RPMI8226 (cell line): ENCODE measurements at places on chromosomes 12 and 14.

DNA sequence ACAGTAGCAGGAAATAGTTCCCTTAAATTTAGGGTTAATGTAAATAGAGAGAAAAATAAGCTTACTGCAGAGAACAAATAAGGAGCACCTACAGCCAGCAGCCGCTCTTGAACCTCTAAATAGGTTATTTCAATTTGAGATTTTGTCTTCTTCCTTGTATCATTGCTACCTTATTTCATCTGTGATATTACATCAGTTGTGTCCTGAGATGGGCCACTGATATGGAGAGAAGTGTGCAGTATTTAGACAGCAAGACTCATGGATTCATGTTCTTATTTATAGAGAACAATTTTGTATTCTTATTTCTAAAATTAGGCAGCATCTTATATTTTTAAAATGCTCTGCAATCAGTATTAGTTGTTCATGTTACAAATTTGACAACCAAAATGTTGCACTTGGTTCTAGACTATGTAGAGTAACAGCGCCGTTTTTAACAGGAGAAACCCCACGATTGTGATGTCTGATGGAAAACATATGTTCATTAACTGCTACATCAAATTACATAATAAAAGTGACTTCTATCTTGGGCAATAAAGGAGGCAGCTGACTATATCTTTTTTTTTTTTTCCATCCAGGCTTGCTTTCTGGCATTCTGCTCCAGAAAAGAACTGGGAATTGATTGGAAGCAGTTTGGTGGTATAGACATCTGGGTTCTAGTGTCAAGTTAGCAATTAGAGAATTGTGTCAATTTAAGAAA is 117.9 kb downstream of the CAND1 start:
- DNase-seq: no peak

- DNase-seq: no peak
Observed at GRCh38 chr14:76065519-76065918, 80.0 kb downstream of the IFT43 start.

GRCh38 chr12:129312048-129312447 is 458.8 kb downstream of the GLT1D1 start:
- no peak for DNase-seq

GRCh38 chr12:49684310-49684854 is 22.8 kb downstream of the FMNL3 start:
- DNase-seq: peak; percentile 22

DNA sequence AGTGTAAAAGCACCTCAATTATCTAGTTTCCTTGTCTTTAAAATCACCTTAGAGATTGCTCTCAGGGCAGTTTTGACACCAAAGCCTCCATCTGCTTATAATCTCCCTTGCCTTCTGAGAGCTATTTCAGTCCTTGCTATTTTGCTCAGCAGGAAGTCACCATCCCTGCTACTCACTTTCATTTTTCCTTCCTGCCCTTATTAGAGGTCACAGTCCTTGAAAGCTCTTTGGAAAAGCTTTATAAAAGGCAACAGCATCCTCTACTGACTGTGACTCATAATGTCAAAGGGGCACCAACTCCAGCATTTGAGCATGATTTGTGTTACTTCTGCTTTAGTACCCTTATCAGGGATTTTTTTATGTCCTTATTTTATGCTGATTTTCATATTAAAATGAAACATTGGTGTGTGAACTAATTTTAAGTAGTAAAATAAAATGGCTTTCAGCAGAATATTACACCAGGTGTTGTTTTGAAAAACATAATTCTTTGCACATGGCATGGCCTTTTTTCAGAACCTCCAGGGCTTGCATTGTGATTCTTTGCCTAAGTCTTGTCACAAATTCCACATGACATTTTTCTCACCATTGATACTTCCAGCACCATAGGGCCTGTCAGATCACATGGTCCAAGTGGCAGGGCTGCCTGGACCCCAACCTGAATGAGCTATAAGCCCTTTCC is 213.0 kb downstream of the ADAMTS20 start:
- DNase-seq: peak; percentile 20

DNA sequence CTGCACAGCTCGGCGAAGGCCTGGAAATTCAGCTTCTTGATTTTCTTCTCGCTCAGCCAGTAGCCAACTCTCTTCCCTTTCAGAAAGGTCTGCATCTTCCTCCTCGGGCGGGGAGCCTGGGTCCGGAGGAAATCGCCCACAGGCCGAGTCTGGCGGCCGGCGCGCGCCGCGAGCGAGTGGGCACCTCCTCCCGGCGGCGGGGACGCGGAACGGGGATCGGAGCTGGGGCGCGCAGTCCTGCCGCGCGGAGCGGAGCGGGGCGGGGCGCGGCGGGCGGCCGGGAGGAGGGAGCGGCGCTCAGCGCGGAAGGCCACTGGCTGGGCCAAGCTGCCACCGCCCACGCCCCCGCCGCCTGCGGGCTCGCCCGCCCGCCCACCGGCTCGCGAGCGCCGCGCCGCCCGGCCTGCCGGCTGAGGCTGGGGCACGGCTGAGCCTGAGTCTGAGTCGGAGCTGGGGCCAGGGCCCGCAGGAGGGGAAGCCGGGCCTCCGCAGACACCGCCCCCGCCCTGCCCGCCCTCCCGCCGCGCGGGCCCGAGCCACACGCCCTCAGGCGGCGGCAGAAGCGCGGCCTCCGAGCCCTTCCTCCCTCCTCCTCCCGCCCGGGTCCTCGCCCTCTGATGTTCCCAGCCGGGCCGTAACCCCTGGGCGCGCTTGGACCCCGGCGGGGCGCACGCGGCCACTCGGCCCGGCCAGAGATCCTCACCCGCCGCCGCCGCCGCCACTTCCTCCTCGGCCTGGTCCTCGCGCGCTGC is 480 bp downstream of the ITPK1 start:
- DNase-seq: peak; percentile 86

DNA sequence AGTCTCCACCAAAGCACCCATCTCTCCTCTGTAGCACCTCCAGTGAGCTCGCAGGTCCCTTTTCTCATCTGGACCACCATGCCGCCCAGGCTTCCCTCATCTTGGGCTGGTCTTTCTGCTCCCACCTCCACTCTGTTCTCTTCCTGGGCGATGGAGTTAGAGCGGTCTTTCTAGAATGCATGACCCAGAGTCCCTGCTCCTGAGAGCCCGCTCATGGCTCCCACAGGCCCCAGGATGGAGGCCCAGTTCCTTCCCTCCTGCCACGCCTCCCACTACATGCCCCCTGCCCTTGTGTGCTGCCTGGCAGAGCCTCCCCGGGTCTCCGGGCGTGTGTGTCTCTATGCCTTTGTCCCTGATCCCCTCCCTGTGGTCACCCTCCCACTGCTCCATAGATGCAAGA is 100.7 kb upstream of the RTL1 start:
- DNase-seq: no peak

- DNase-seq: peak; percentile 88
Observed at GRCh38 chr12:112418608-112419296, at the start of gene PTPN11. Gene PTPN11, plus strand, starts transcription at chr12:112418947. Its CDS starts 165 bp downstream, at chr12:112419112.

- peak; percentile 69 for DNase-seq
Observed at GRCh38 chr12:53102883-53103807, at the start of gene SOAT2. Gene SOAT2, plus strand, starts transcription at chr12:53103486. Its CDS starts 92 bp downstream, at chr12:53103578.

GRCh38 chr12:1914114-1914911 is 4.1 kb downstream of the CACNA2D4 start:
- DNase-seq: no peak

GRCh38 chr14:88864198-88864597 is 39.7 kb downstream of the TTC8 start:
- DNase-seq: no peak

- DNase-seq: no peak
Observed at GRCh38 chr14:69769623-69770022, 2.7 kb downstream of the SRSF5 start.

GRCh38 chr14:101932673-101933072 is 31.7 kb upstream of the DYNC1H1 start:
- DNase-seq: no peak

DNA sequence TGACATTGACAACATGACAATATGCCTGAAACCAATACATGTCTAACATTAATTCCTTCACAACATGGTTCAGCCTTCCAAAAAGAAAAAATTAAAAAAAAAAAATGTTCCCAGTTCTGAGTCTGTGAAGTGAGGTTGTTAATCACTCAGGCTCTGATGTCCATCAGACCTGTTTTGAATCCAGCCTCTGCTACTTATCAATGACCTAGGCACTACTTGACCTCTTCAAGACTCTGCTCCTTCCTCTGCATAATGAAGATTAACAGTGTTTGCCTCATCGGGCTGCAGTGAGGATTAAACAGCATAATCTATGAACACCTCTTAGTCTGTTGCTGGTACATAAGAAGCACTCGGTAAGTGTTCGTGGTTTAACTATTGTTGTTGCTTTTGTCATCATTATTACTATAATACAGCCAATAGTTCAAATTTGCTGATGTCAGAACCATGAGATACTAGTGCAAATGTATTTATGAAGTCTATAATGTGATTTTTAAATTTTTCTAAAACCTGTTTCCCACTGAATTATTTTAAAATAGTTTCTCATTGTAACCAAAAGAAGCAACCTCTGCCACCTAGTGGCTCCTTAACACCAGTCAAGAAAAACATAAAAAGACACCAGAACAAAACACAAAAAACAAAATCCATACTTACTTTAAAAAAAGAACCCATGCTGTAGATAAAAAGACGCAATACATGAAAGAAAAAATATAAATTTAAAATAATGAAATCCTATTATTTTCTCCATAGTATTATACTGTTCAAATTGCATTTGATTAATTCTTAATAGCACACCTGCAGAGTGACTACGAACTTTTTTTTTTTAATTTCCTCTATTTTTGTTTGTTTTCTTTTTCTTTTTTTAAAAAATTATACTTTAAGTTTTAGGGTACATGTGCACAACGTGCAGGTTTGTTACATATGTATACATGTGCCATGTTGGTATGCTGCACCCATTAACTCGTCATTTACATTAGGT is 20.3 kb upstream of the TMX1 start:
- DNase-seq: peak; percentile 9

DNA sequence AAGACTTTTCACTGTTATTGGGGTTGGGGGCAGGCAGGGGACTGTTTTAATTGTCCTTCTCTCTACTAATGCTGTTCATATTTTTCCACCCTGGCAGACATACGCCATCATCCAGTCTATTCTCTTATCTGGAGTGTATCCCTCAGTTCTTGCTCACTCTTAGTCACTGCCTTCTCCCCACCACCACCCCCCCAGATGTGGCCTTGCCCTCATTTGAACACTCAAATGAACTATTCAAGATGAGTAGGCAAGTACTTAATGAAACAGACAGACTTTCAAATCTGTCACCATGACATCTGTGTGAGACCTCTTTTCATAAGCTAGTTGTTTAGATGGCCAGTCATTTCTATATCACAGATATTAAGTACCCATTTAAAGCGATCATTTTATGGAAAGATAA is 10.1 kb downstream of the NUDT4 start:
- no peak for DNase-seq

- DNase-seq: no peak
Observed at GRCh38 chr14:33271216-33271615, 332.5 kb downstream of the NPAS3 start.

GRCh38 chr12:32828552-32828951 is 68.0 kb downstream of the PKP2 start:
- no peak for DNase-seq

GRCh38 chr12:110785240-110785639 is 42.5 kb upstream of the PPP1CC start:
- DNase-seq: no peak

GRCh38 chr12:112574896-112575558 is 156.3 kb downstream of the PTPN11 start:
- no peak for DNase-seq

GRCh38 chr12:105329926-105330282 is 587 bp upstream of the C12orf75 start:
- DNase-seq: no peak

GRCh38 chr12:20314328-20314727 is 54.0 kb upstream of the PDE3A start:
- no peak for DNase-seq

- no peak for DNase-seq
Observed at GRCh38 chr14:30527196-30527595, 31.8 kb upstream of the G2E3 start.

- DNase-seq: peak; percentile 80
Observed at GRCh38 chr12:6825398-6826124, 2.6 kb upstream of the P3H3 start.

DNA sequence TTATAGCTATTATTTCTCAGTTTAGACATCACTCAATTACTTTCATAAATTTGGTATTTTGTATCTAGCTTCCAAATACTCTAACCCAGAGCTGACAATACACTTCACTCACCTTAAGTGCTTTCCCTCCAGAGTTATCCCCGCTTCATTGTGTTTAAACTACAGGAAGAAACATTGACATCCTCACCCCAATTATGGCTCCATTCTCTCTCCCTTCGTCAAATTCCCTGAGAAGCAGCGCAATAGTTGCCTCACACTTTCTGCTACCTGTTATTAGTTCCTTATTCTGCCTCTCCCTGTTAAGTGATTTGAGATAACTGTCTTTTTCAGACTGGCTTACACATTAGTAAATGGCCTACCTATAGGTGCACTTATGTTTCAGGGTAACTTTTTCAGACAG is 69.4 kb upstream of the AMIGO2 start:
- no peak for DNase-seq

GRCh38 chr12:51225771-51226170 is 7.9 kb upstream of the POU6F1 start:
- no peak for DNase-seq

DNA sequence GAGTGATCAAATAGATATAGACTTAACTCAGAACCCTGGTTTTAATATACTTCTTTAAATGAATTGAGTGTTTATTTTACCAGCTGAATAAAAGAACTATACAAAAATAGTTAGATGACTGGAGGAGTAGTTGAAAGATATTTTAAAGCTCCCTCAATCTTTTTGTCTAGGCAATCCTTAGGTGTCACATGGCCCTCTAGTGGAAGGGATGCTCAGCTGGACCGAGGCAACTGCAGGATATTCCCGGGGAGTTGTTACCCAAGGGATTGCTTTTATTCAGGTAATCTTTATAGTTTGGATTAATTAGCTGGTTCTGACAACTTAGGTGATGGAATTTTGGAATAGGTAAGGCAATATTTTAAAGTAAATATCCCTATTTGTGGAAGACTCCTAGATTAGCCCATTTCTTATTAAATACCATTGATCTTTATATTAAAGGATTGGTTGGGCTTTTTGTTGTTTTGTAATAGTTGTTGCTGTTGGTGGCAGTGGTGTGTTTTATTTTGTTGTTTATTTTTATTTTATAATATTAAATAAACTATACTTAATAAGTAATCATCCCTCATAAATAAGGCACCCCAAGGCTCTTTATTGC is 57.1 kb downstream of the ZDHHC17 start:
- peak; percentile 14 for DNase-seq

GRCh38 chr14:102407258-102407657 is 44.5 kb downstream of the TECPR2 start:
- no peak for DNase-seq

DNA sequence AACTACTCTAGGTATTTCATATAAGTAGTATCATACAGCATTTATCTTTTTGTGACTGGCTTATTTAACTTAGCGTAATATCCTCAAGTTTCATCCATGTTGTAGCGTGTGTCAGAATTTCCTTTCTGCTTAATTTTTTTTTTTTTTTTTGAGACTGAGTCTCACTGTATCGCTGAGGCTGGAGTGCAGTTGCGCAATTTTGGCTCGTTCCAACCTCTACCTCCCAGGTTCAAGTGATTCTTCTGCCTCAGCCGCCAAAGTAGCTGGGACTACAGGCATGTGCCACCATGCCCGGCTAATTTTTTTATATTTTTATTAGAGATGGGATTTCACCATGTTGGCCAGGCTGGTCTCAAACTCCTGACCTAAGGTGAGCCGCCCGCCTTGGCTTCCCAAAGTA is 28.9 kb downstream of the PNMA1 start:
- DNase-seq: no peak
